Neural crest cell (in vitro differentiated cells): ENCODE measurements at places on chromosomes 5 and 9. TPM values are rescaled to one million over a fixed set of nuclear protein-coding genes. Genes with fewer than 3 reads are reported as not detected.

The RXRA gene
- 40.0 and 41.2 TPM in 2 replicates for total RNA-seq

The THBS4 gene
- total RNA-seq, result 6.9 and 10.0 TPM in 2 replicates

The STOML2 gene
- total RNA-seq, result 184 and 186 TPM in 2 replicates

The FAM221B gene
- total RNA-seq, result 0.19 and 0.43 TPM in 2 replicates

The SLC35A4 gene
- 99.4 and 106 TPM in 2 replicates for total RNA-seq

The WHRN gene
- 8.9 and 9.5 TPM in 2 replicates for total RNA-seq

DNA sequence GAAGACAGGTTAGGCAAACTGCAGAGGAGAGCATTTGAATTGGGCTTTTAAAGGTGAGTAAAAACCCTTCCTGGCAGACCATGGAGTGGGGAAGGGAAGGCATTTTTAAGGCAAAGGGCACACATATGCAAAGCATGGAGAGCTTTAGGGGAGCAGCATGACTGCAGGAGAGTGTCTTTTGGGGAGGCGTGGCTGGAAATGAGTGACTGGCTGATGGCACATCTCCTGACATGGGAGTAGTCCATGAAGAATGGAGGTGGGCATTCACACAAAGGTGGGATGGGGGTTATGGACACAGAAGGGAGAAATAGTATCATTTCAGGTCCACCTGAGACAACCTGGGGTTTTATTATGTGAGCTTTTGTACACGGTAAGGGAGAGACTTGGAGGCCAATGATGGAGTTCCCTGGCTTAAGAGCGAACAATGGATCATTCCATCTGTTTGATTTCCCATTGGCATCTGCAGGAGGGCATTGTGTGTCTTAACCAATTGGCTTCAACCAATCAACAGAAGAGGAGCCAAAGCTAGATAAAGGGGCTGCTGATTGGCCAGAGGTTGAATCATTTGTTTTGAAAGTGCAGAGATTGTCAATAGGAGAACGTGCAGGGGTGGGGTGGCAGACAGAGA, 2.1 kb downstream of the NSG2 start:
- no peak for DNase-seq
- H3K27me3 ChIP-seq, result peaks cover 56% of the 10 kb centered on the region
- H3K4me1 ChIP-seq, result no peaks in the 10 kb centered on the region
- H3K27ac ChIP-seq, result no peak overlapping the region
- H3K4me3 ChIP-seq, result no peak overlapping the region
- H3K36me3 ChIP-seq, result no peaks in the 10 kb centered on the region

- peaks cover 16% of the 10 kb centered on the region for H3K27me3 ChIP-seq
- H3K4me1 ChIP-seq, result peaks cover 12% of the 10 kb centered on the region
- no peak overlapping the region for H3K27ac ChIP-seq
- H3K36me3 ChIP-seq, result peaks cover 2% of the 10 kb centered on the region
- no peak overlapping the region for H3K4me3 ChIP-seq
These were observed 122.5 kb upstream of the ZNF618 start for GRCh38 chr9:113753398-113754119.

DNA sequence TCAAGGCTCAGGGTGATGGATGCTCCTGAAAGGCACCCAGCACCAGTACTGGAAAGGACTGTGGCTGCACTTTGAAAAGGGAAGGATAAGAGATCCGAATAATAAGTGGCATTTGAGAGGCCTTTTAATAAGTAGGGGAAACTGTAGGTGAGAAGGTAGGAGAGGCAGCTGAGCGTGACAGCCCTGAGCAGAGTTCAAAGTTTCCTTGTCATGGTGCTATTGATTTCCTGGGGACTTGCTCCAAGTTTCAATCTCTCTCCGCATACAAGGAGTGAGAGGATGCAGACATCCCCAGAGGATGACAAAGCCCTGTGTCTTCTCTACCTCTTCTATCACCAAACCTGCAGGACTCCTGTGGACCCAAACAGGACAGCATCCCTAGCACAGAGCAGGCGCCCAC, 354.5 kb downstream of the SPOCK1 start:
- no peaks in the 10 kb centered on the region for H3K36me3 ChIP-seq
- no peak for DNase-seq
- H3K27ac ChIP-seq, result no peak overlapping the region

GRCh38 chr9:36725777-36726356, 153.2 kb downstream of the MELK start:
- DNase-seq, result no peak
- H3K27ac ChIP-seq, result no peak overlapping the region
- no peaks in the 10 kb centered on the region for H3K36me3 ChIP-seq

GRCh38 chr9:130993303-130994030, 15.5 kb upstream of the LAMC3 start:
- peaks cover 26% of the 10 kb centered on the region for H3K4me1 ChIP-seq
- no peaks in the 10 kb centered on the region for H3K36me3 ChIP-seq
- no peak for DNase-seq
- no peak overlapping the region for H3K27ac ChIP-seq
- H3K27me3 ChIP-seq, result peaks cover 10% of the 10 kb centered on the region
- no peak overlapping the region for H3K4me3 ChIP-seq

- H3K4me3 ChIP-seq, result no peak overlapping the region
- H3K36me3 ChIP-seq, result no peaks in the 10 kb centered on the region
- DNase-seq, result no peak
- H3K4me1 ChIP-seq, result peaks cover 24% of the 10 kb centered on the region
These were observed 27.6 kb downstream of the MTX3 start for GRCh38 chr5:79963261-79964061.

GRCh38 chr9:89278997-89279739, 31.8 kb upstream of the CKS2 start:
- H3K27me3 ChIP-seq, result no peaks in the 10 kb centered on the region
- no peaks in the 10 kb centered on the region for H3K4me1 ChIP-seq
- no peak overlapping the region for H3K27ac ChIP-seq
- H3K4me3 ChIP-seq, result no peak overlapping the region

DNA sequence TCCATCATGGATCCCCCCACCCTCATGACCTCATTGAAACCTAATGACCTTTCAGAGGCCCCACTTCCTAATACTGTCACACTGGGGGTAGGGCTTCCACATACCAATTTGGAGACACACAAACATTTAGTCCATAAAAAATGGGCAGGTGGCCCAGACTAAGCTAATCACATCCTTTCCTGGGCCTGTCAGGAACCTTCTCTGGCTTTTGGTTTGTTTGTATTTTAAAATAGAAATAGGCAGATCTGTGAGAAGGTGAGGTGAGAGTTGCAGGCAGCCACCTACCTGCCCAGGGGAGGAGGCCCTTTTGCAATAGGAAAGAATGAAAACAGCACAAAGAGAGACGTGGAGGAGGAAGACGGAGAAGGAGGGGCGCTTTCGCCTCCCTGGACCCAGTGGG, 90.2 kb upstream of the BOD1 start:
- no peak overlapping the region for H3K4me3 ChIP-seq
- no peaks in the 10 kb centered on the region for H3K36me3 ChIP-seq
- peaks cover 30% of the 10 kb centered on the region for H3K4me1 ChIP-seq
- no peak for DNase-seq
- no peak overlapping the region for H3K27ac ChIP-seq

- H3K4me1 ChIP-seq, result no peaks in the 10 kb centered on the region
- no peak overlapping the region for H3K27ac ChIP-seq
- DNase-seq, result no peak
- no peak overlapping the region for H3K4me3 ChIP-seq
- H3K36me3 ChIP-seq, result peaks cover 15% of the 10 kb centered on the region
These were observed 50.5 kb upstream of the CTNNAL1 start for GRCh38 chr9:109063760-109064159.

DNA sequence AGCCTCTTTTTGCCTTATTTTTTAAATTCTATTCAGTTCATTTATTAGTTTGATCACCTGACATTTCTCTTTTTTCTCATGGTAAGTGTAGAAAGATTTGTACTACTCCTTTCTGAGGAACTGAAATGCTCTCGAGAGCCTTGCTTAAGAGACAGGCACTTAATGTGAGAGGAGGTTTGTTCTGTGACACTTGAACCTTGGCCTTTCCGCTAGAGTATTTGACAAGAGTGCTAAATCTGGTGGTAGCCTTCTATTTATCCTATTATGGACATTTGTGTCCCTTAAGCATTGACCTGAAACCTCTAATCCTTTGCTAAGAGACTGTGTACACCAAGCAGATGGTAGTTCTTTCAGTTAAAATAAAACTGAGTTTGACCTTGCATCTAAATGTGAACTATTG, 805.0 kb upstream of the PTPRD start:
- H3K4me1 ChIP-seq, result peaks cover 10% of the 10 kb centered on the region
- no peaks in the 10 kb centered on the region for H3K27me3 ChIP-seq
- no peak overlapping the region for H3K4me3 ChIP-seq
- H3K27ac ChIP-seq, result no peak overlapping the region
- H3K36me3 ChIP-seq, result no peaks in the 10 kb centered on the region
- no peak for DNase-seq

DNA sequence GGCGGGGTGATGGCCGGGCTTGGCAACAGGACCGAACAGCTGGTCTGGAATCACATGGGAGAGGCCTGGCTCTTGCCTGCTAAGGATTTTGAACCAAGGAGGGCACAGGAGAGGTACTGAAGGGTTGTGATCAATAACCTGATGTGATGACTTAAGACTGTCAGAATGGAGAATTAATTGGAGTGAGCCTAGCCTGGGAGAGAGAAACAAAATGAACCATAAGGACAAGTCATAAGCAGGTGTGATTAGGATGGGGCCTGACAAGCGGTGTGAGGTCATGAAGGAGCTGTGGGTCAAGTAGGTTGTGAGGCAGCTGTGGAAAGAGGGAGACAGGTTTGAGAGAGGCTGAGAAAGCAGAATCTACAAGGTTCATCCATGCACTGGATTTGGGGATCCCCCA, 104.6 kb downstream of the MED10 start:
- H3K36me3 ChIP-seq, result no peaks in the 10 kb centered on the region
- peaks cover 23% of the 10 kb centered on the region for H3K27me3 ChIP-seq
- no peak overlapping the region for H3K4me3 ChIP-seq
- no peak for DNase-seq
- H3K4me1 ChIP-seq, result peaks cover 9% of the 10 kb centered on the region

DNA sequence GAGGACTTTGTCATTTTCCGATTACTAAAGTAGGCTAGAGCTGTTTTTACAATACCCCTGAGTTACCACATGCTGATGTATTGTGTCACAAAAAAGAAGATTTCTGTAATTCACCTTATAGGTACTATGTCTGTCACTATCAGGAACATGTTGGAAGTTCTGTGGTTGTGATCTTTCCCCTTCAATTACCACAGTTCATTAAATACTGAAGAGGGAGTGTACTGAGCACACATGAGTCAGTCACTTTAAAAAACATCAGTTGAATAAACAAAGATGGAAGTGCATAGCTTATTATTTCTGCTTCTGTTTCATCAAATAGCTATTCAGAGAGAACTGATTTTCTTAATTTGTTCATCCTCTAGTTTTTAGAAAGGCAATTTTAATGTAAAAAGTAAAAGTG, 31.7 kb downstream of the AP3S1 start:
- no peak overlapping the region for H3K4me3 ChIP-seq
- no peaks in the 10 kb centered on the region for H3K27me3 ChIP-seq
- no peak overlapping the region for H3K27ac ChIP-seq
- H3K4me1 ChIP-seq, result no peaks in the 10 kb centered on the region
- peaks cover 24% of the 10 kb centered on the region for H3K36me3 ChIP-seq

- peaks cover 22% of the 10 kb centered on the region for H3K4me1 ChIP-seq
- no peak for DNase-seq
- no peak overlapping the region for H3K4me3 ChIP-seq
- no peak overlapping the region for H3K27ac ChIP-seq
These were observed 24.1 kb downstream of the PSAT1 start for GRCh38 chr9:78320875-78321496.

DNA sequence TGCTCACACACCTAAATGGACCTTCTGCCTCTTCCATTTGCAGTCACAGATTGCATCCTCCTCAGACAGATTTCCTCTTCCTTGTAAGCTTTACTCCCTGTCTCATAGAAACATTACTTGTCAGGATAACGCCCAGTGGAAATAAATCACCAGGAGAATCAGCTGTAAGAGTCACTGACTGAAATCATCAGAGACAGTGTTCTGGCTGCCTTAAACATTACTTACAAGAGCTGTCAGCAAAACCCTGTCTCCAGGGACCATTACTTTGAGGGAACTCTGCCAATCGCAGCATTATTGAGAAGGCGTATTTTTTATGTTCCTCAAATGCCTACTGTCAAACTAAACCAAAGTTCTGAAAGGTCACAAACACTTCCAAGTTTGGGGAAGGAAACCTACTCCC, 5.9 kb downstream of the DPYSL3 start:
- H3K27ac ChIP-seq, result no peak overlapping the region
- H3K36me3 ChIP-seq, result peaks cover 2% of the 10 kb centered on the region
- no peak overlapping the region for H3K4me3 ChIP-seq
- H3K27me3 ChIP-seq, result peaks cover 8% of the 10 kb centered on the region
- H3K4me1 ChIP-seq, result peaks cover 17% of the 10 kb centered on the region

DNA sequence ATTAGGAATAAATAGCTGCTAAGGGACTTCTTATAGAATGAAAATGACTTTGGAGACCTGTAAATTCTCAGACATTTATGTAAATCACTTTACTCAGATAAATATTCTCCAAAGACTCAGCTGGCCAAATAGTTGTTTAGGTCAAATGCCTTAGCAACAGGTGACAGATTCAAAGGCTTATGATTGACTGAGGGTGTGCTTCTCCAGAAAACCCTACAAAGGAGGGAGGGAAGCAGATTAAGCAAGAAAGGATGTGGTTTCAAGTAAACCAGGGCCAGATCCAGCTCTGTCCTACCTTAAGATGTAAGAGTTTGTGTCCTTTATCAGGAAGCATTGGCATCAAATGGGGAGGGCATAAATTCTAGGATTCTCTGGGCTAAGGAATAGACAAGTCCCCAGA, 433.0 kb downstream of the TLE1 start:
- H3K4me3 ChIP-seq, result no peak overlapping the region
- no peaks in the 10 kb centered on the region for H3K36me3 ChIP-seq
- H3K4me1 ChIP-seq, result no peaks in the 10 kb centered on the region

- no peak for DNase-seq
- H3K27me3 ChIP-seq, result no peaks in the 10 kb centered on the region
- no peaks in the 10 kb centered on the region for H3K4me1 ChIP-seq
- no peak overlapping the region for H3K27ac ChIP-seq
- H3K36me3 ChIP-seq, result peaks cover under 1% of the 10 kb centered on the region
These were observed 20.5 kb downstream of the SPINK5 start for GRCh38 chr5:148084269-148084668.

DNA sequence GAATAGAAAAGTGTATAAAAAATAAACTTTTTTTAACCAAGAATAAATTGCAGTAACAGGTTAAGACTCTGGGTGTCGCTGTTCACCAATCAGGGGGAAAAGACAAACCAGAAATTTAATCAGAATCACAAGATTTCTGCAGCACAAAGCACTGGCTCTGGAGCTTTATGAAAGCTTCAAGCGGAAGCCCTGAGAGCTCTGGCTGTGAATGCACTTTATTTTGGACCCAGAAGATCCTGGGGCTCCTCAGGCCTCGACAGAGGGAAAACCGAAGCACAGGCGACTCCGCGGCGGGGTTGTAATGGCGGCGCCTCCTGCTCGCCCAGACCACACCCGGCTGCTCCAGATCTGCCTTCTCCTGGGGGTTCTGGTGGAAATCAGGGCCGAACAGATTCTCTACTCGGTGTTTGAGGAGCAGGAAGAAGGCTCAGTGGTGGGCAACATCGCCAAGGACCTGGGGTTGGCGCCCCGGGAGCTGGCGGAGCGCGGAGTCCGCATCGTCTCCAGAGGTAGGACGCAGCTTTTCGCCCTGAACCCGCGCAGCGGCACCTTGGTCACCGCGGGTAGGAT, at the start of gene PCDHGA4:
PCDHGA4 (plus strand) TSS at position 122 of the 570 bp plus-strand sequence; CDS start at position 209, 87 bp downstream.
- no peaks in the 10 kb centered on the region for H3K27me3 ChIP-seq
- H3K4me3 ChIP-seq, result no peak within 1 kb of the TSS
- DNase-seq, result no peak
- peaks cover 36% of the 10 kb centered on the region for H3K36me3 ChIP-seq
- H3K27ac ChIP-seq, result no peak within 1 kb of the TSS
